ENCODE measurements at places on chromosomes 1 and 21. TPM values are rescaled to one million over a fixed set of nuclear protein-coding genes. Genes with fewer than 3 reads are reported as not detected.

ADIPOR1 gene
- polyA plus RNA-seq = 211 TPM

NCMAP gene
- not detected for polyA plus RNA-seq

GRCh38 chr1:68049941-68050878 lies at the start of gene DIRAS3:
TSS of gene DIRAS3 (minus strand) at chr1:68050627. CDS start at chr1:68047297, 3,330 bp downstream.
- DNase-seq = peak; percentile 11

DNA sequence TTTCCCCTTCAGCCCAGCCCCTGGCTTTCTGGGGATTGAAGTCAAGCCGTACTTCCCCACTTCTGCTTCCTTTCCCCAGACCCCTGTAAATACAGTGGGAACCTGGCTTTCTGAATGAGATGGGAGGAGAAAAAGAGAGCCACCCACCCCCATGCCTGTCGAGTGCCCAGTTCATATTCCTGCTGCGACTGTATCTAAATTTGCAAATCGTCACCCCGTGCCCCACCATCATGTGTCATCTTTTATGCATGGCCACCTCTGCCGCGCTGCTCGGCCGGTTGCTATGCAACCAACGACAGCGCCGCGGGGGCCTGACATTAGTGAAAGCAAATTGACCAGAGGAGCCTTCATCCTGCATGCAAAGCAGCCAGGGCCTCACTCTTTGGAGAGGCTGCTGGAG lies 143.0 kb downstream of the ELAVL4 start:
- DNase-seq = no peak

GRCh38 chr1:220789532-220790147 lies 2.9 kb downstream of the MTARC1 start:
- peak; percentile 66 for DNase-seq

DNA sequence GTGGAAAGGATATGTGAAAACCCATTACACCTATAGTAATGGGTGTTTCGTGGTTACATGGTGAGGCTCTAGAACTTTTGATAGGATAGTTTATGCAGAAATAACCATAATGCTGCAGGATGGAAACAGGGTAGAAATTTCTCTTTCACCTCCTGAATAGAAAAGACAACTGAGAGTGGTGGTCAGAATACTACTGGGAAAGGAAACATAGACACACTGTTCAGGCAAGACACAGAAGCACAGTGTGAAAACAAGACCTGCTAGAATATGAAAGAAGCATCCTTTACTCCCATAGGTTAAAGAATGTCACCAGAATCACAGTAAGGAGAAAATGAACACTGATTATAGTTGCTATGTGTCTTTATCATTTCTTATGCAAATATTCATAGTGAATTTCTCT lies 496.6 kb downstream of the DPYD start:
- no peak for DNase-seq

GRCh38 chr1:26887125-26887524 lies 3.0 kb downstream of the GPN2 start:
- DNase-seq = no peak

- DNase-seq = no peak
These were observed 679.8 kb upstream of the ADAMTS5 start for GRCh38 chr21:27646691-27647090.

DNA sequence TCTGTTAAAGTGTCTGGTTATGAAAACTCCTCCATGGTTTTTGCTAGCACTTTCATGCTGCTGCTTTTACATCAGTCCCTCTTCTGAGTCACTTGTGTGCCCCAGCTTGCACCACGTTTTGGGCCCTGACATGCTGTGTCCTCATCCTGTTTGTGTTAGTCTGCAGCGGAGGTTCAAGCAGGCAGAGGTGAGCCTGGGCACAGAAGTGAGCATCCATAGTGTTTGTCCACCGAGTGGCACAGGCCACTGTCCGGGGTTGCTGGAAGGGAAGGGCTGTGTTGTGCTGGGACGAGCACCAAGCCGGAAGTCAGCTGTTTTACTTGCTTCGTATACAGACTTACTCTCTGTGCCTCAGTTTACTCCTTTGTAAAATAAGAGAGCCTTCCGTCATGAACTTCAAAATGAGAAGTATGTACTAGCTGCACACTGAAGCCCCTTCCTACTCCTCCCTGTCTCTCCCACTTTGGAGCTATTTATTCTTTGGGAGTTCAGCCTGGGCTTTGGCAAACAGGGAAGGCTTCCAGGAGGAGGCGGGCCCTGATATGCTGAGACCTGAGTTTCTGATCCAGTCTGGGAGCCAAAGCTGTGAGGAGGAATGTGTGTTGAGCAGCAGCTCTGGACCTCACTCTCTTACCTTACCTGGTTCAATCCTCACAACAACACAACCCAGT lies 10.7 kb upstream of the LAPTM5 start:
- no peak for DNase-seq

DNA sequence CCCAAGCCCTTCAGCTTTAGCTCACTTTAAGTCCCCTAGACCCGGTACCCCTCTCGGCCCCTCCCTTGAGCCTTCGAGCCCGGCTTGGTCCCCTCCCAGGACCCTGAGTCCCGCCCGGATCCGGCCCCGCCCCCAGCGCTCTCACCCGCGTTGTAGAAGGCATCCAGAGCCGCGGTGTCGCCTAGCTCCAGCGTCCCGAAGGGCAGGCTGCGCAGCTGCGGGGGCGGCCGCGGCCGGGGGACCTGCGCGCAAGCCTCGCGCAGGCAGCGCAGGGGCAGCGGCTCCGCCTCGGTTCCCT lies 699 bp downstream of the MAP3K6 start:
- DNase-seq = peak; percentile 73

GRCh38 chr1:215523128-215523861 lies 43.8 kb upstream of the KCTD3 start:
- peak; percentile 21 for DNase-seq

GRCh38 chr1:165628147-165628822 lies 2.7 kb upstream of the MGST3 start:
- DNase-seq = no peak

All from cardiac muscle cell (in vitro differentiated cells and primary cell).